ENCODE measurements at places on chromosomes 2 and 18.

GRCh38 chr18:22900558-22901238 is 32.4 kb upstream of the RBBP8 start:
- DNase-seq = no peak

GRCh38 chr2:101199251-101199791 is 48.1 kb upstream of the TBC1D8 start:
- DNase-seq = no peak

DNA sequence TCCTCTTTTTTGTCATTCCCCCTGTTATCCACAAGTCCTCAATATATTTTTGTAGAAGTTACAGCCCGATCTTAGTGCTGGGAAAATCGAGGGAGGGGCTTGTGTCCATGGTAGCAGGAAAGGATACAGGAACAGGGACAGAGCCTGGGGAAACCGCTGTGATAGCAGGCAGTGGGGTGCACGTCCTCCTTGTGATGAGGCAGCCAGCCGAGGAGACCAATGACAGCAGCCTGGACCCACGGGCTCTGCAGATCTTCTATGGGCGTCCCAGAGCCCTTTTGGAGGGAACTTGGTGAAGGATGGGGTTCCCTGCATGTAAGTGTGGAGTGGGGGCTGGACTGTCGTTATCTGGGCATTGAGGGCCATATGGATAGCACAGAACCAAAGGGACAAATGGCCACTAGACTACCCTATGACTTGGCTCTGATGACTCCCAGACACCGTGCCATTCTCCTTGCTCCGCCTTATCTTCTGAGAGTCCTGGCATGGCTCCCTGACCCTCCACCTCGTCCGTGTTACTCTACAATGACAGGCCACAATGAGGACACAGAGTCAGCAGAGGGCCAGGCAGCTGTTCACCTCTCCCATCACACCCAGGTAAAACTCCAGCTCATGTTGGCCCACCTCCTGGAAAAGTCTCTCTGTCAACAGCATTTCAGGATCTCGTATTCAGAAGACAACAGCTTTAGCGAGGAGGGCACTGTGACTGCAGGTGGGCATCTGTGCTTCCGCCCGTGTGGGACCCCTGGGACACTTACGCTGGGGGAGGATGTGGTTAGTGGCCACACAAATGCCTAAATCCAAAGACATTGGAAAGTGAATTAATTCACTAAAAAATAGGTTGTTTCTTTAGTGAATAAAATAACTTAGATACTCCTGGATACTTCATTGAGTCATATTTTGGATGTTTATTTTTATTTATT is 100.1 kb downstream of the VAPA start:
- DNase-seq = no peak

DNA sequence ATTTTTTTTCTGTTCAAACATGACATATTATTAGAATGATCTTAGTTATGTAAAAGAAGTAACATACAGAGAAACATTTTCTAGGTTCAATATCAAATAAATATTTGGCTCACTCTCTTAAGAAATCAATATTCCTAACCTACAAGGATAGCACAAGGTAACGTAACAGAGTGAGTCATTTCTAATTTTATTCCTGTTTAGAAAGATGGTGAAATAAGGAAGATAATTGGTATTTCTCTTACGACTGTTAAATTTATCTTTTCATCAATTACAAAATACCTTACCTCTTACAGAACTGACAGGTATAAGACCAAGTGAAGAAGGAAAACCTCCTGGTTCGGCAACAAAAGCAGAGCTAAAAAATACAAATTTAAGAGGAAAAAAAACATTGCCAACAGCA is 45.1 kb downstream of the PRELID3A start:
- DNase-seq = no peak

DNA sequence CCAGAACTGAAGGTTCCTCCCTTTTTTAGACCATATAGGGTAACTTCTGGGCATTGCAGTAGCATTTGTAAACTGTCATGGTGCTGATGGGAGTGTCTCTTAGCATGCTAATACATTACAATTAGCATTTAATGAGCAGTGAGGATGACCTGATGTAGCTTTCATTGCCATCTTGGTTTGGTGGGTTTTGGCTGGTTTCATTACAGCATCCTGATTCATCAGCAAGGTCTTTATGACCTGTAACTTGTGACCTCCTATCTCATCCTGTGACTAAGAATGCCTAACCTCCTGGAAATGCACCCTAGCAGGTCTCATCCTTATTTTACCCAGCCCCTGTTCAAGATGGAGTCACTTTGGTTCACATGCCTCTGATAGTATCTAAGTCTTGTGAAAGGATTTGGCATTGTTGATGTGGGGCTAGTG is 159.0 kb downstream of the TMX3 start:
- no peak for DNase-seq

DNA sequence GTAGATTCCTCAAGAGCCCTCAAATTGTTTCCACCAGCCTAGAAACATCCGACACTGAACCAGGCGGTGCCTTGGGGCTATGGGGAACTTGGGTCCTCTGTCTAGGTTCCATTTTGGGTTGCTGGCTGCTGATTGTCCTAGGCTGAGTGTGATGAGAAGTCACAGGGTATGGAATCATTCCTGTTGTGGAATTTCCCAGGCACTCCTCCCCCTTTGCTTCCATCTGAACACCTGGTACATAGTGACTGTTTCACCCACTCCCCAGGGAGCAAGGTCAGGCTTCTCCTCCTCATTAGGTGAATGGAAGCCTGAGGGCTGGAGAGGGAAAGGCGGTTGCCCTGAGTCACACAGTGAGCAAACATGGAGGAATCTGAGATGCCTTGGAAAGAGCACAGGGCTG is 4.5 kb downstream of the KIF3C start:
- DNase-seq = no peak

DNA sequence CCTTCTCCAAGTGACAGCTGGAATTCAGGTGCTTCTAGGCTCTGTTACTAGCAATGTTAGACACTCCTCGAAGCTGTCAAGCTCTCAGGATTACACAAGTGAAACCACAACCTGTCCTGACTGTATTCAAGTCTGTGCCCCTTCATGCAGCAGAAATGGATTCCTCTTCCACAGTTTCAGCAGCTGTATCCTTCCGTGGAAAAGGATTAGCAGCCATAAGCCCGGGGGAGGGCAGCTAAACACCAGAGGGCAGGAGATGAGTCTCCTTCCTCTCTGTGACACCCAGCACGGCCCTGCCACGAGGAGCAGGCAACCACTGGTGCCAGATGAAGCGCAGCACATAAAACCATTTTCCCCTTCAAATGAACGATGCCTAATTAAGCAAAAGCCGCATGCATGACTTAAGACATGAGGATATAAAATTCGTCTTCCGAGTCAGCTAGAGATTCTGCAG is 1.2 kb downstream of the ST3GAL5 start:
- DNase-seq = peak; percentile 77

- no peak for DNase-seq
Observed at GRCh38 chr2:100993294-100993693, 8.8 kb upstream of the RPL31 start.

DNA sequence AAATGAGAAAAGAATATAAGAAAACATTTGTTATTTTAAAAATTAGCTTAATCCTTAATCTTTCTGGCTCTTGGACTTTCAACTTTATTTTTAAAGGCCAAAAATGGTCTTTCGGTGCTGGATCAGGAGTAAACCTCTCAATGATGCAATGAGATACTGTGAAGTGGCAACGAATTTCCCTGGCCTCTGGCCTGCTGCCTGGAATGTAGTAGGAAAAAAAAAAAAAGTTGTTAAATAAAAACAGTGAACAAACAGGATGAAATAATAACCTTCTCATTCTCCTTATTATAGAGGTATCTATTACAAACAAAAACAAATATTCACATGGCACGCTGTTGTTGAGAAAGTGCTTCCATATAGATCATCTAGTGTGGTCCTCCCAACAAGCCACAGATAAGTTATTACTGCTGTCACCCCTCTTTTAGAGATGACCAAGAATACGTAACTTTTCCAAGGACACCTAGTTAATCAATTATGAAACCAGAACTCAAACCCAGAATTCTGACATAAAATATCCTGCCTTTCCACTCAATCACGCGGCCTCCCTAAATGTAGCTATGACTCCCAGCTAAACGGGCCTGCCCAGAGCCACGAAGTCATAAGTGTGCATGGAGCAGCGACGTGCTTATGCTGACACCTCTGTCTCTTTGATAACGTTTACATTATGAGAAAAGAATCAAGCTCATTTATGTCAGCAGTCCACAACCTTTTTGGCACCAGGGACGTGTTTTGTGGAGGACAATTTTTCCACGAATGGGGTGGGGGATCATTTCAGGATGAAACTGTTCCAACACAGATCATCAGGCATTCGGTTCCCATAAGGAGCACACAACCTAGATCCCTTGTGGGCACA is 170.9 kb downstream of the BCL2 start:
- DNase-seq = no peak

DNA sequence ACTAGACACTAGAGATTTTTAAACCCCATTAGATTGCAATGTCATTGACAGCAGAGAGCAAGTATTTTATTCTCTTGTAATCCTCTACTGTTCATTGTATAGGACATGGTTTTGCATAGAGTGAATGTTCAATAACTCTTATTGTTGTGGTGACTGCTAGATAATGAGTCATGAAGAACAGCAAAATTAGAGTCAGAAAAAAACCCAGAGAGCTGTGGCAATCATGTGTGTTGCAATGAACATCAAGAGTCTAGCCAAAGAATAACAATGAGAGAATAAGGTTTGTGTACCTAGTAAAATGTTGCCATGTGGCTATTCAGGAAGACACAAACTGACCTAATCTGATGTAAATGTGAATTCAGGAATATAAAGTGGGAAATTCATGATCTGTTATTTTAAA is 684.0 kb downstream of the DSC3 start:
- DNase-seq = no peak

DNA sequence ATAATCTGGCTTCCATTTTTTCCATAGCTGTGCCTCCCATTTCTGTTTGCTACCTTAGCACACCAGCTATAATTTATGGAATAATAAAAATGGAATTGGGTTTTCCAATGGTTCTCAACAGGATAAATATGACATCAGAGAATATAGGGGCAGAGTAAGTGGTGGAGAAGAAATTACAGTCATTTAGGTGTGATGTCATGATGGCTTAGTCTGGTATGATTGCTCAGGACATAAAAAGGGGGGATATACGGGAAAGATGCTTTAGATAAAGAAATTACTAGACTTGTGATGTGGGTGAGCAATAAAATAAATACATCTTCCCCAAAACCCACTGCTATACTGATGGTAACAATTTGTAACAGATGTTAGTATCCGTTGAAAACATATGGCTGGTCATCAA is 21.6 kb upstream of the KIF5C start:
- DNase-seq = no peak

- no peak for DNase-seq
Observed at GRCh38 chr2:115684345-115684744, 1241.9 kb downstream of the DPP10 start.

DNA sequence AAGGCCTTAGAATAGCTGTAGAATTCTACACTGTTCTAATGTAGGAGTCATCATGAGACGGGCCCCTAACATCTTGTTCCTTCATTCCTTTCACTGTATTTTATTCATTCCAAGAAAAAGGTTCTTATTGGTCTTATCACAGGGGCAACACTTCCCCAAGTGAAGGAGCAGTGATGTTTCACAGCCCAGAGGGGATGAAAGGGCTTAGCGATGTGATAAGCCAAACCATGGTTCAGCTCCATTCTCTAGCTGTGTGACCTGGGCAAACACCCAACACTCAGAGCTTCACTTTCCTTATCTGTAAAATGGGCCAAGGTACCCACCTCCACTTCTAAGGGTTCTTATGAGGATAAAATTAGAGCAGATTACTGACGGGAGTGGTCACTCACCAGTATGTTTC is 25.4 kb upstream of the HS6ST1 start:
- no peak for DNase-seq

DNA sequence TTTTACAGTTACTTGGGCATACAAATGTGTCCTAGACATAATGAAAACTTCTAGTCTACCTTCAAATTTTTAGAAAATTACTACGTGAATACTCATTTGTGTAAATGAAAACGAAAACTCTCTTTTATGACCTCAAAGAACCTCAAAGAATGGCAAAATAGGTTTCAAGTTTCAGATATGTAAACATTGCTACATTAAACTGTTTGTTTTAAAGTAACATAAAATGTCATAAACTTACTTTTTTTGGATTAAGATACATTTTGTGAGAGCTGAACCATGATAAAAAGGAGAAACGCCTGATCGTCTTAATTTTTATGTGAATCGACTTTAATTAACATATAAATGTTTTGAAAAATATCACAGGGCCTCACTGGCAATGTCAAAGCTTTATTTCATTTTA is 91.4 kb downstream of the PPP1R1C start:
- no peak for DNase-seq

DNA sequence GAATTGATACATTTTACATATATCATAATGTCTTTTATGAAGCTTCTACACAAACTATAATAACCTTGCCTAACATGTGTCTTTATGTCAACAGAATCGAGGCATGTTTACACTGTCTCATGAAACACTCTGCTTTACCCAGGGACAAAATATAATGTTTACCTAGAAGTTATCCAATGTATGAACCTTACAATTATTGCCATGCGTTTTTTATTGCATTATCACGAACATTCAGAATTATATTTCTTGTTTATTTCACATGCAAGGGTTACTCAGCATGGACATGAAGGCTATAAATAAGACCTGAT is 19.8 kb downstream of the LONRF2 start:
- no peak for DNase-seq

- DNase-seq = no peak
Observed at GRCh38 chr2:228987441-228988155, 283.5 kb downstream of the PID1 start.

- DNase-seq = no peak
Observed at GRCh38 chr2:163592954-163593622, 142.7 kb downstream of the FIGN start.

DNA sequence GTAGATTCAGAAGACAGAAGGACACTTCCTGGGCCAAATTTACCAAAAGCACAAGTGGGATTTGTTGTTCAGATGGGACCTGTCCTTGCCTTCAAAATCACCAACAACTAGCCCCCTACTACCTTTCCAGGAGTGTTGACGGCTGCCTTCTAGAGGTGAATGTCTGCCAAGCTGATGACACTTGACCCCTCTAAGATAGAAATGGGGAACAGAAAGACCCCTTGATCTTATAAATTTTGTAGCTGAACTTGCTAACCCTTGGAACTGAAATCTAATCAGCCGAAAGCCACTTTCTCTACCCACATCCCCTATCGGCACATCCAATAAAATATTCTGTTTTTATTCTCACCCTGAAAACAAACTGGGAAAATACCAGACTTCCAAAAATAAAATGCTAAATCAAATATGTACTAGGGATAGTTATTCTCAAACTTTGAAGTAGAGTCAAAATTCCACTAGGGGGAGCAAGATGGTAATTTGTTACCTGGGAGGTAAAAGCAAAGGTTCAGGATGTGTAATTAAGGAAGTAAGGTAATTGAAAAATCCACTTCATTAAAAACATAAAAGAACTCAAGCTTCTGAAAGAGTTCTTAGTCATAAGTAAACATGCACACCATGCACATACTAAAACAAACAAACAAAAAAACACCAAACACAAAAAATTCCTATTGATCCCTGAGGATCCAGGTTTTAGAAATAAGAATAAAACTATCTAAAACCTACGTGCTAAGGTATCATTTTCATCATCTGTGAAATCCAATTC is 119.2 kb downstream of the ANKRD44 start:
- DNase-seq = no peak

GRCh38 chr18:45962866-45963265 is 4.3 kb downstream of the EPG5 start:
- no peak for DNase-seq

- DNase-seq = no peak
Observed at GRCh38 chr2:146870691-146871090, 974.1 kb upstream of the ACVR2A start.

- DNase-seq = no peak
Observed at GRCh38 chr18:57128220-57128932, 18.5 kb upstream of the BOD1L2 start.
